ENCODE measurements at places on chromosomes 11 and 22.
A peak's percentile ranks its signal among the peaks of the same experiment; 100 is the strongest.

DNA sequence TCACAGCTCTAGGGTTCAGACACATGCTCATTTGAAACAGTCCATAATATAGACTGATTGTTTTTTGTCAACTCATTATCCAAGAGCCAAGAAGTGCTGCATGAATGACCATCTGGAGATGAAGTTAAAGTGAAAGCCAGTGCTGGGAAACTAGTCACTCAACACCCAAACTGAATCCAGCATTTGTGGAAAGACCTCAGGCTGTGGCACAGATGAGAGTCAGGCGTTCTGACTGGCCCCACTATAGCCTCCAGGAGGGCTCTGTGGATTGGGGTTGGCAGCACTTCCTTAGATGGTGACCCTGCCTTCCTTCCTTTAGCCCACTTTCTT is 2.1 kb downstream of the FEZ1 start:
- DNase-seq: no peak

DNA sequence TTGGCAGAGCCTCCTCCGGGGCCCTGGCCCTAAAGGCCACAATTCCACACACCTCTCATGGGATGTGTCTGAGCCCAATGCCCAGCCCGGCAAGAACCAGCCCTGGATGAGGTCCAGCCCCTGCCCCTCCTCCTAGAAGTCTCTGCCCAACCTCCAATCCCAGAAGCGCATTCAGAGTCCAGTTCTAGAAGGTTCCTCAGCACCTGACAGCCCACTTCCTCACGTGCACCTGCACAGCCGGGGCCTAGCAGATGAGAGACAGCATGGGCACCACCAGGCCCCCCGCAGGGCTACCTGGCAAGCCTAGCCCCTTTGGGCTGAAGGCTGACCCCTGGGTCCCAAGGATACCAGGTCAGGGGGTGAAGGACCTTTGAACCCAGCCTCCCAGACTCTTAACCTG is 11.5 kb upstream of the CDKN1C start:
- DNase-seq: no peak

DNA sequence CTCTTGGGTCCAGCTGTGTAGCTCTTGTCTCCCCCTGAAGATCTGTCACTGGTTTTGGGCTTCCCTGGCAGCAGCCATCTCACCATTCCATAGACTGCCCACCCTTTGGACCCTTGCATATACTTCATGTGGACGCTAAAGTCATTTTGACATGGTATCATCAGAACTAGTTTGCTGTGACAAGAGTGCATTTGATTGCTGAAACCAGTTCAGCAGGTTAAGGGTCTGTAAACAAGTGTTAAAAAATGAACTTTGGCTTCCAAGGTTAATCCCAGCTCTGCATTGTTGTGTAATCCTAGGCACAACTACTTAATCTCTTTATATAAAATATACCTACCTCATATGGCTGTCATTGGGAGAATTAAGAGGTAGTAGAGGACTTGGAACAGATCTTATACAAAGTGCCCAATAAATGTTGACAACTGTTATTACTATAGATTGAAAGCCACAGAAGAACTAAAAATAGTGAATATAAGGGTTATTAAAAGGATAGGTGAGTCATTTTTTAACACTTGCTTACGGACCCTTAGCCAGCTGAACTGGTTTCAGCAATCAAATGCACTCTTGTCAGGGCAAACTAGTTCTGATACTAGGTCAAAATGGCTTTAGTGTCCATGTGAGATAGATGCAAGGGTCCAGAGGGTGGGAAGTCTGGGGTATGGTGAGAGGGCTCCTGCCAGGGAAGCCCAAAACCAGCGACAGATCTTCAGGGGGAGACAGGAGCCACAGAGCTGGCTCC is 29.4 kb downstream of the CCDC90B start:
- no peak for DNase-seq

DNA sequence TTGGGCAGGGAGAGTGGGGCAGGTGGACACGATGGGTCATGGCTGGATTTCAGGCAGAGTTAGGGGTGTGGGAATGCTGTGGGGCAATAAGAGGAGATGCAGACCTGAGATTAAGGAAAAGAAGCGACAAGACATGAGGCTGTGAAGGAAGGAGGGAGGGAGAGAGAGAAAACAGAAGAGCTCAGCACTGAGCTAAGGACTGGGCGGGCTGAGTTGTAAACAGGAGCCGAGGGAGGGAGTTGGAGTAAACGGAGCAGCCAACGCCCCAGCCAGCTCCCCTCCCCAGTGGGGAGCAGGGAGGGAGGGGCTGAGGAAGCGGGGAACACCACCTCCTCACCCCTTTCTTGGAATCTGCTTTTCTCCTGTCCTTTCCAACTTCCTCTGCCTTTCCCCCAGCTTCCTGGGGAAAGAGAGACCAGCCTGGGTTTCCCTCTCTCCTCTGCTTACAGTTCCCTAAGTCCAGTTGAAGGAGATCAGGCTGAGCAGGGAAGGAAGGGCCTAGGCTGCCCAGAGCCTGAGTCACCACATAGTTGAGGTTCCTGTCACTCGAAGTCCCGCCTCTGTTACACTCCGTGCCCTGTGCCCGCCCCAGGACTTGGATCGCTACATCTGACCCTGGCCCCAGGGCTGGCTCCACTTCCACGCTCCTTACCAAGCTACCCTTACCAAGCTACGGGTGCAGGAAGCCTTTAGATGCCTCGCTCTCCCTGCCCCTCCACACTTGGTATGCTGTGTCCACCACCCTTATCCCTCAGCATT is 6.7 kb upstream of the AHNAK start:
- no peak for DNase-seq

DNA sequence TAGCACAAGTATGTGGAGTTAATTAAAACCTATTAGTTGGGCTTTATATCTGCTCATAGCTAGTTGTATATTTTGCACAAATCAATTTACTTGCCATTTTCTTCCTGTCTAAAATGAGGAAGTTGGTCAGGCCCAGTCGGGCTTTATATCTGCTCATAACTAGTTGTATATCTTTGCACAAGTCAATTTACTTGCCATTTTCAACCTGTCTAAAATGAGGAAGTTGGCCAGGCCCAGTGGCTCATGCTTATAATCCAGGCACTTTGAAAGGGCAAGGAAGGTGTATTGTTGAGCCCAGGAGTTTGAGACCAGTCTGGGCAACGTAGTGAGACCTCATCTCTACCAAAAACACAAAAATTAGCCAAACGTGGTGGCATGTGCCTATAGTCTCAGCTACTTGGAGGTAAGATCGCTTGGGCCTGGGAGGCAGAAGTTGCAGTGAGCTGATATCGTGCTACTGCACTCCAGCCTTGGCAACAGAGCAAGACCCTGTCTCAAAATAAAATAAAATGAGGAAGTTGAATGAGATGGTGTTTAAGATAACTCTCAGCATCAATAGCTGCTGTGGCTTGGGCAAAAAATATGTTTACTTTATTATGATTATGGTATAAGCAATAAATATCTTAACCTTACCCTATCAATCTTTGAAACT is 1558.6 kb upstream of the RAG2 start:
- DNase-seq: no peak

- no peak for DNase-seq
Measured at GRCh38 chr11:117421041-117421440, 93.4 kb downstream of the CEP164 start.

DNA sequence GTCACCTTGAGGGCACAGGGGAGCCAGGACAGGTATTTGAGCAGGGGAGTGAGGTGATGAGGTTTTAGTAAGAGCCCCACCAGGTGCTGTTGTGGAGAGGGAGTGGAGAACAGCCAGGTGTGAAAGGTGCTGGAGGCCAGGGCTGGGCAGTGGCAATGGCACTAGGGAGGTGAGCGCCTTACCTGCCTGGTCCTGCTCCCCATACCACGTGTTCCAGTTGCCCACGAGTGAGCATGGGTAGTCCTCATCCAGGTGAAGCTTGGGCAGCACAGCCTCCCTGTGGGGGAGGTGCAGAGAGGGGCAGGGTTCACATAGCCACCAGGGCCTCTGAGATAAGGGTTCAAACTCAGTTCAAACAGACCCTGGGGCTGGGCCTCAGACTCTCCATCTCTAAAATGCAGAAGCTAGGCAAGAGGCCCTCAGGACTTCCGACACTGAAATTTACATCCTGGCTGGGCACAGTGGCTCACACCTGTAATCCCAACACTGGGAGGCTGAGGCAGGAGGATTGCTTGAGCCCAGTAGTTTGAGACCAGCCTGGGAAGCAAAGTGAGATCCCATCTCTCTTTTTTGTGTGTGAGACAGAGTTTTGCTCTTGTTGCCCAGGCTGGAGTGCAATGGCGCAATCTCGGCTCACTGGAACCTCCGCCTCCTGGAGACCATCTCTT is 11.8 kb downstream of the NIPSNAP1 start:
- no peak for DNase-seq

DNA sequence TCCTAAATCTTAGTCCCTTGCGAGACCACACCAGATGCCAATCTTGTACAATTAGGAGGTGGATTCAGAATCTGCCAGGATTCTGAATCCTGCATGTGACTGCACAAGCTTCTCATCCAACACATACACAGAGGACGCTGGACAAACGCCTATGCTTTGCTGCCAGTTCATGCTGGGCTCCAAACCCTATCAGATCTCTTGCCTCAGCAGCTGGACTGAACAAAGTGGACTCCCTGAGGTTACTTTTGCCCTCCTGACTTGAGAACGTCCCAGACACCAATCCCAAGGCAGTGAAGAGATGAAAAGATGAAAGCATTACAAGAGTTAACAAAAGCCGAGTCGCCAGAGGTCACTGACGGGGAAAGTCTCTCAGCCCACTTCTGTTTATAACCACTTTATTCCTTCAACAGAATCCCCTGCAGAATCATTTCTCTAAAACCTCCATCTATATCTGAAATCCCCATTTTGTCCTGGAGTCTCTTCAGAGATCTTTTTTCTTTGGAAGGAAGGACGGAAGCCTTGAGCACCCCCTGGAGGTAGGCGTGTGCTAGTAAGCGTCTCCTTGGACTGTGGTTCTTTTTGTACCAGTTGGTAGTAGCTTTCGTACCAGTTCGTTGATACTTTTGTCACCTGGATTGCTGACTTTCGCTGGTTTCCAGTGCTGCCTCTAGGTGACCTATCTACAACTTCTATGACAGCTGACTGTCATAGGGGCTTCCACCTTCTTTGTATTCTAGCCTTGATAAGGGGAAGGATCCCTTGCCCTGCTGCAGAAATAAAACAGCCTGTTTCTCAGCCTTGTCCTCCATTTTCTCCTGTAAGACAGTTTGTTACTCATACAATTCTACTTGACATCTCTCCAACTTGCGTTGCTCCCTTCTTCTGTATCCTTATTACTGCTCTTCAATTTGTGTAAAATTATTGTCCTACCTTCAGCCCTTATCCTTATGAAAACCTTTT is 26.1 kb upstream of the EED start:
- peak; percentile 64 for DNase-seq

DNA sequence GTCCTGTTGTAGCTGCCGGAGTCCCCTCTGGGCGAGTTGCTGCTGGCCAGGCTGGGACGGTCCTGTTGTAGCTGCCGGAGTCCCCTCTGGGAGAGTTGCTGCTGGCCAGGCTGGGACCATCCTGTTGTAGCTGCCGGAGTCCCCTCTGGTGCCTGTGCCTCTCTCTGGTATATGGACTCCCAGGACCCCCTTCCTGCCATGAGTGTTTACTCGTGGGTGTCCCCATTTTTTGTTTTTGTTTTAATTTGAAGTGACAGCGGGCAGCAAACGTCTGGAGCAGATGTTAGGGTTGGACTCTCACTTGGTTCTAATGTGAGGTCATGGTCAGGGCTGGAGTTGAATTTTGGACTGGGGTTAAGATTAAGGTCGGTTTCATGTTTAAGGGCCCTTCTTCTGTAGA is 14.2 kb downstream of the SHANK3 start:
- DNase-seq: no peak

- no peak for DNase-seq
Measured at GRCh38 chr11:111819161-111819828, 52.1 kb downstream of the ALG9 start.

GRCh38 chr11:114015117-114015516 is 40.2 kb downstream of the HTR3A start:
- no peak for DNase-seq

DNA sequence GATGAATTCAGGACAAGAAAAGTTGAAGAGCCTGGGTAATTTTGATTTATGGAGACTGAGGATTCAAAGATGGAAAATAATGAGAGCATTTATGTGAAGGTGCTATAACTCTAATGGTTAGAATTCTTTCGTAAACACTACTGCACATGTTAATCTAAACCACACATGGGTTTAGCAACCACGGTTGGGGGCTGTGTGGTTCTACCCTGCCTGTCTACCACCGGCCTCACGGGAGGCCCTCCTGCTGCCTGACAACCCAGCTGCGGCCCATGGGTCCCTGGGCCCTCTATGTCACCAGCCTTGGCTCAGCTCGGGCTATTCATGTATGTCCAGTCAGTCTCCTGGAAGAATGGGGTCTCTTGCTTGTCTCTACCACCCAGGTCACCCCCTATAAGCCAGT is 68.5 kb upstream of the ARFGAP3 start:
- DNase-seq: no peak

DNA sequence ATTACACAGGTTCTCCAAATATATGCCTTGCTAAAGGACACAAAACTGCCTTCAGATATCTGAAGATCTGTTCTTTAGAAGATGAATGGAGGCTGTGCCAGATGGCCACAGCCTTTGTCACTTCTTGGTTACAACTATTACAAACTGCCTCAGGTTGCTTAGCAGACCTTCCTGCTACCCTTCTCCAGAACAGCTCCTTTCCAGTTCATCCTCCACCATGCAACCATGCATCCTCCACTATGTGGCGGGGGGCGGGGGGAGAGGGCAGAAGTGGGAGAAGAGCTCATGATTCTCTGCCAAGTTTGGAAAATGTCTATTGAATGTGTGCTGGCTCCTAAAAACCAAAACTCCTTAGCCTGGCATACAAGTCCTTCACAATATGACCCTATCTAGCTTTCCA is 267.5 kb downstream of the TTC28 start:
- DNase-seq: no peak

- no peak for DNase-seq
Measured at GRCh38 chr11:130609121-130610035, 160.9 kb downstream of the ADAMTS15 start.

DNA sequence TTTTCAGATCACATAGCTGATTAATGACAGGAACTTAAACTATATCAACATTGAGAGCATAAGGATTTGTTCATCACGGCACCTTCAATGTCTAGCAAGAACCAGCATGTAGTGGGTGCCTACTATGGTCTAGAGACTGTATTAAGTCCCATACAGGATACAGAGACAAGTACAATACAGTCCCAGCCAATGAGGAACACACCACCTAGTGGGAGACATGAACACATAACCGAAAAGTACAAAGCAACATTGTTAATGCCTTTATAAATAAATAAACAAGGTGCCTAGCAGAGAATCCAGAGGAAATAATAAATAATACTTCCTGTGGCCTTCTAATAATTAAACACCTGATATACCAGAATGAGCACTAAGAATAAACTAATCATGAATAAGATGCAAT is 87.7 kb upstream of the OPCML start:
- no peak for DNase-seq

GRCh38 chr22:44413211-44413610 is 84.8 kb downstream of the RTL6 start:
- DNase-seq: no peak

- DNase-seq: no peak
Measured at GRCh38 chr22:41991111-41991510, 7.5 kb upstream of the WBP2NL start.
